ENCODE measurements at places on chromosomes 7 and 10. TPM values are rescaled to one million over a fixed set of nuclear protein-coding genes. Genes with fewer than 3 reads are reported as not detected.

DNA sequence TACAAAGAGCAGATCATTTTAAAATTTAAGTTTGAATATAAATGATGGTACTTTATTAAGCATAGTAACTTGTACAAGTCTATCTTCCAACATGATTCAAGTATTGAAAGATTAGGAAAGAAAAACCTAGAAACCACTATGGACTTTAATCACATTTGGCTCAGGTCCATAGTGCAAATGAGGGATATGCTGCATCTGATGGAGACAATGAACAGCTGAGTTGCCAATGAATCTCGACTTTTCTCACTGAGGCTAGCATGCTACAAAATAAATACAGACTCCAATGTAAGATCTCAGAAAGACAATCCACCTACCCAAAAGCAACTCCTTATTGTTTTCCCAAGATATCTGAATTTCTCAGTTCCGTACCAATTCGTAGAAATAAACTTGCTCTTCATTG is 89.8 kb downstream of the SEMA3A start:
- H3K36me3 ChIP-seq: no peaks in the 10 kb centered on the region
- H3K27ac ChIP-seq: no peak overlapping the region
- no peak for DNase-seq
- H3K27me3 ChIP-seq: no peaks in the 10 kb centered on the region

- no peak overlapping the region for H3K27ac ChIP-seq
- no peak overlapping the region for H3K4me3 ChIP-seq
- H3K4me1 ChIP-seq: no peaks in the 10 kb centered on the region
- no peaks in the 10 kb centered on the region for H3K27me3 ChIP-seq
These were observed 166.7 kb upstream of the PRKCQ start for GRCh38 chr10:6746782-6747181.

- no peaks in the 10 kb centered on the region for H3K36me3 ChIP-seq
- H3K27me3 ChIP-seq: no peaks in the 10 kb centered on the region
- H3K4me3 ChIP-seq: no peak overlapping the region
These were observed 578.7 kb downstream of the GRID1 start for GRCh38 chr10:85787881-85788280.

ELOVL3 gene
- not detected for total RNA-seq

EBF3 gene
- 5.2 TPM for total RNA-seq

NCF1 gene
- 2.0 TPM for total RNA-seq
